ENCODE measurements at places on chromosomes 6 and 20.

- DNase-seq: no peak
Observed at GRCh38 chr6:45650524-45651135, 272.9 kb upstream of the SUPT3H start.

DNA sequence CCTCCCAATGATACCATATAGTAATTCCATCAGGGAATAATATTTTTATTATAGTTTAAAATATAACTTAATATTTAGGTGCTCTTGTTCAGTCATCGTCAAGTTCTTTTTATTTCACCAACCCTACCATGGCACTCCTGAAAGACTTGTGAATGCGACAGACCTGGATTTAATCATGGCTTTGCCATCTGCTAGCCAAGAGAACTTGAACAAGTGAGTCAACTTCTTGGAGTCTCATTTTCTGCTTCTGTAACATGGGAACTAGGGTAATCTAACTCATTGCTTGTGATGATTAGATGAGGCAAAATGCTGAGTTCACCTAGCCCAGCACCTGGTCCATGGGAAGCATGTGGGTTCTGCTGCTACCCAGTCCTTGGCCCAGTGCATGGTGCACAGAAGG is 62.9 kb downstream of the ESR1 start:
- no peak for DNase-seq

DNA sequence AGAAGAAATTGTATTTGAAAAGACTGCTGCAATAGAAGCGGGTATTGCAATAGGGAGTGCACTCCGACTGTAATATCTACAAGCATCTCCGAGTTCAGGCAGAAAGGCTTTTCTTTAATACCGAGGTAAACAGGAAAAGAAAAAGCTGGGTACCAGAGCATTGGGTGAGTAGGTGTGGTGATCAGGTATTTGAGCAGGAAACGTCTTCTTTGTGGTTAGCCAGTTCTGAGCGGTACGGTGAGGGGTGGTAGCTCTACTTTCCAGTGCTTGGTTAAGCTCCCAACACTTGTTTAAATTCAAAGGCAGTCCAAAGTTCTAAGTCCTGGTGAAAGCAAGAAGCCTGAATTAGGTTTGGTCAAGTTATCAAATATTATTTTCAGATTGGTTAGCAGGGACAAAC is 404.1 kb downstream of the LMBRD1 start:
- no peak for DNase-seq

DNA sequence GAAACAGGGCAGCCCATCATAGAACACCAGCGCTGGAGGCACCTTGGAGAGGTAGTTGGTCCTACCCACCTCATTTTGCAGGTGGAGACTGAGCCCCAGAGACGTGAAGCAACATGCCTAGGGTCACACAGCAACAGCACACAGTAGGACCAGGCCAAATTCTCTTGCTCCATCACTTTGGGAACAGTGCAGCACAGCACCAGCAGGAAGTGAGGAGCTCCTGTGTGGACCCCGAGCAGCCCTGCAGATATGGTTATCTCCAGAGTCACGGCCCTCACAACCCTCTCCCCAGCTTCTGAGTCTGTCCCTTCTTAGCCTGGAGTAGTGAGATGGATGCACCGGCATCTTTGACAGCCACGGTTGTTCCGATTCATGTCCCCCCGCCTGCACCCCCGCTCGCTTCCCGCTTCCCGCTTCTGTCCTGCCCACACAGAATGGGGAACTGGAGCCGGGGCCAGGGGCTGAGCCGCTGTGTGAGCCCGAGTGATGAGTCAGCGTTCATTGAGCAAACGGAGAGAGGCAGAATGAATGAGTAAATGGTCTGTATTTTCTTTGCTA is 72.6 kb upstream of the DUSP22 start:
- DNase-seq: peak; percentile 66

GRCh38 chr6:146210406-146211083 is 181.7 kb downstream of the GRM1 start:
- DNase-seq: no peak

DNA sequence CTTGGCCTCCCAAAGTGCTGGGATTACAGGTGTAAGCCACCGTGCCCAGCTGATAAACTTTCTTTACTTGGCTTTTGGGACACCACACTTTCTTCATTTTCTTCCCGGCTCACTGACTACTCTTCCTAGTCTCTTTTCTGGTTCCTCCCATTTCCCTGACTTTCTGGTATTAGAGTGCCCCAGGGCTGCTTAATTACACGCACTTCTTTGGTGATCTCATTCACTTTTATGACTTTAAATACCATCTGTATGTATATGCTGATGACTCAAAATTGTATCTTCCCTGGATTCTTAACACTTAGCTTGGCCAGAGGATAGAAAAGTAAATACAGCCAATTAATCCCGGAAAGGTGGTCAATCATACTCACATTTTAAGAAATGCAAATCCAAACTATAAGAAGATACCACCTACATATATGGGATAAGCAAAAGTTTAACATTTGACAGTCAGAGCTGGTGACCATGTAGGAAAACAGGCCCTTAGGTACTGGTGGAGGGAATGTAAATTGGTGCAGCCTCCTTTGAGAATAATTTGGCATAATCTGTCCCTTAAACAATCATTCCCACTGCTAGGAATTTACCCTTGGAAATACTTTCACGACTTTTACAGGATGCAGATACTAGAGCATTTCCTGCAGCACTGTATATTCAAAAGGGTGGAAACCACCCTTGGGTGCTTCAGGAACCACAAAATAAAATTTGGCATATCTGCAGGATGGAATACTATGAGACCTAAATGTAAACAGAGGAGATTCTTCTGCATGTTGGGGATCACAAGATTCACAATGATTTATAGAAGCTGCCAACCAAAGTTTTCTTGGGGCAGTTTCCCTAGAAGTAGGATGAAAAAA is 9.4 kb upstream of the NANP start:
- DNase-seq: no peak

- DNase-seq: no peak
Observed at GRCh38 chr6:49918787-49919186, 45.2 kb downstream of the DEFB114 start.

- no peak for DNase-seq
Observed at GRCh38 chr6:13718123-13718458, 6.5 kb upstream of the RANBP9 start.
